WTC11 (cell line): ENCODE measurements at places on chromosomes 16 and 17.

- no peak for DNase-seq
These were observed 80.8 kb downstream of the CLEC16A start for GRCh38 chr16:11025120-11025531.

DNA sequence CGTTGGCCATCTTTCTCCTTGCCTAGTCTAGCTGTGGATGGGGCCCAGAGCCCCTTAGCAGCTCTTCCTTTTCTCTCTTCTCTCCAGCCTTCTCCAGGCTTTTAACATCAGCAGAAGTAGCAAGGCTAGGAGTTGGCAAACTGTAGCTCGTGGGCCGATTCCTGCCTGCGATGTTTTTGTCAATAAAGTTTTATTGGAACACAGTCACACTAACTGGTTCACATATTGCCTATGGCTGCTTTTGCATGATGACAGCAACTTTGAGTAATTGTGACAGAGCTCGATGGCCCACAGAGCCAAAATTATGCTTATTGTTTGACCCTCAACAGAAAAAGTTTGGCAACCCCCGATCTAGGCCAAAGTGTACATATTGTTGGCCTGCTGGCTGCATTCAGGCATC, 199.9 kb downstream of the RBFOX1 start:
- no peak for DNase-seq

DNA sequence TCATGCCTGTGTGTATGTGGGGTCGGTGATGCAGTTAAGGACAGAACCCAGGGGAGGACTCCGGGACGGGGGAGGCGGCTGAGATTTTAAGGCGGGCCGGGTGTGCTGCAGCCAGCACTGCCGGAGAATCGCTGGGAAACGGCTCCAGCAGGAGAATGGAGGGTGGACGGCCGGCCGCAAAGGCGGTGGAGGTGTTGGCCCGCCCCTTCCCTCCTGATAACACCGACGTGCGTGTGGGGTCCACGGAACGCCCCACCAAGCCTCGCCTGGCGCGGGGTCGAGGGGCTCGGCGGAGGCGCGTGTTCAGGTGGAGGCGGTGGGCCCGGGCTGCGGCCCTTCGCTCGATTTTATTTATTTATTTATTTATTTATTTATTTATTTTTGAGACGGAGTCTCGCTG, 633 bp downstream of the ZNF843 start:
- no peak for DNase-seq

DNA sequence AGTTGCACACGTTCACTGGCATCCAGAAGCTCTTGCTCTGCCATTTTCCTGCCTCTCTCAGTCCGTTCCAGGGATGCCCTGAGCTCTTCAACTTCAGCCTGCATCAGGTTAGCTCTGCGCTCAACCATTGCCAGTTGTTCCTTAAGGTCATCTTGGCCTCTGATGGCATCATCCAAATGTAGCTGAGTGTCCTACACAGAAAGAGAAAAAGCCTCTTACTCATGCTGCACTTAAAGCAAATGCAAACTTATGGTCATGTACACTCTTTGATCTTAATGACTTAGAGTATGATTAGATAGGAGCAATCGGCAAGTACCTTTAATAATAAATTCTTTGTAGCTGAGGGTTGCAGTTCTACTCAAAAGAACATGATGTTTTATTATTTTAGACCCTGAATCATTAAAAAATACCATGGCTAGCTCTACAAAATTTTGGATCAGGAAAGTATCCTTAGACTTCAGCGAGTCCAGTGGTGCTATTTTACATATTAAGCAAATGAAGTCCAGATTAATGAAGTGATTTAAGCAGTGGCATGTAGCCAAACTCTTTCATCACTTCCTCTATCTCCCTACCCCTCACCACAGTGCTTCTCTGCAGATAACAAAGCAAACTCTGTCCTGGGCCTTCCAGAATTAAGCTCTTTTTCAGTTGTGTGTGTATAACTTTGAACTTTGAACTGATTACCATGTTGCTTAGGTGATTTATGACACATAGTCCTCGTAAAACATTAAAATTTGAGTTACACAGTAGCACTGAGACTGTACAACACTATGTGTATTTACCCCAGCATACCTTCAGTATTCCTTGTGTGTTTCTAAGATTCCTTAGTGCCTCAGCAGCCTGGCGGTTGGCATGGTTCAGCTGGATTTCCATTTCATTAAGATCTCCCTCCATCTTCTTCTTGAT, 22.1 kb downstream of the MYH4 start:
- no peak for DNase-seq
